Fibroblast of the aortic adventitia (primary cell): ENCODE measurements at places on chromosomes 12 and 14.
A peak's percentile ranks its signal among the peaks of the same experiment; 100 is the strongest.

DNA sequence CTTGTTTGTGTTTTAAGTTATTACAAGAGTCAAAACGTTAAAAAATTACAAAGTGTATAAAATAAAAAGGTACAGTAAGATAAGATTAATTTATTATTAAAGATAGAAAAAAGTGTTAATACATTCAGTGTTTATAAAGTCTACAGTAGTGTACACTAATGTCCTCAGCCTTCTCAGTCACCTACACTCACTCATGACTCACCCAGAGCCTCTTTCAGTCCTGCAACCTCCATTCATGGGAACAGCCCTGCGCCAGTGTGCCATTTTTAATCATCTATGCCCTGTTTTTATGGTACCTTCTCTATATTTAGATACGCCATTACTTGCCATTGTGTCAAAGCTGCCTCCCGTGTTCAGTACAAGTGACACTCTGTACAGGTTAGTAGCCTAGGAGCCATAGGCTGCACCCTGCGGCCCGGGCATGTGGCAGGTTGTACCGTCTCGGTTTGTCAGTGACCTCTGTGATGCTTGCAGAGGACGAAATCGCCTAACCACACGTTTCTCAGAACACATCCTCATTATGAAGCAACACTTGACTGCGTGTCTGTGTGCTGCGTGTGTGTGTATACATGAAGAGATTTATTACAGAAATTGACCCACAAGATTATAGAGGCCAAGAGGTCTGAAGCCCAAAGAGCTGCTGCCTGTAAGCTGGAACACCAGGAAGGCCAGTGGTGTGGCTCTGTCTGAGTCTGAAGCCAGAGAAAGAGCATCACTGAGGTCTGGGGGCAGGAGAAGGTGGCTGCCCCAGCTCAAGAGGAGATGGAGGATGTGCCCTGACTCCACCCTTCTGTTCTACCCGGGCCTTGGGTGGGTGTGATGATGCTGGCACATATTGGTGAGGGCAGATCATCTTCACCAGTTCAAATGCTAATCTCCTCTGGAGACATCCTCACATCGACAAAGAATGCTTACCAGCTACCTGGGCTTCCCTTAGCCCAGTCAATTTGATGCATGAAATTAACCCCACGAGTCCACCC lies 116.6 kb upstream of the C14orf180 start:
- no peak for DNase-seq

GRCh38 chr12:41485203-41485602 lies 297.1 kb downstream of the PDZRN4 start:
- DNase-seq: no peak

GRCh38 chr12:26691234-26691970 lies 141.6 kb downstream of the ITPR2 start:
- DNase-seq: peak; percentile 92

DNA sequence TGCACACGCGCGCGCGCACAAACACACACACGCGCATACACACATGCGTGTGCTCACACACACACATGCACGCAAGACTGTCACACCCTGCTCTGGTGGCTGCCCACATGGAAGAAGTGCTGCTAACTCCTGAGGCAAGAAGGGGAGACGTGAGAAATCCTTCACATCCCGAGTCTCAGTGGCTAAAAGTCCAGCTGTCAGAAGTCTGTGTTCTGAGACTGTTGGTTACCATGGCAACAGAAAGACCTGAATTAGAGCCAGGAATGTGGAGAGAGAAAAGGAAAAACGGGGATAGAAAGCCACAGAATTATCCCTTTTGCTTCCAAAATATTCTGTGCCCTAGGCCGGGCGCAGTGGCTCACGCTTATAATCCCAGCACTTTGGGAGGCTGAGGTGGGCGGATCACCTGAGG lies 71.2 kb downstream of the PPFIBP1 start:
- peak; percentile 90 for DNase-seq

GRCh38 chr14:89493877-89494634 lies 77.0 kb upstream of the FOXN3 start:
- no peak for DNase-seq

DNA sequence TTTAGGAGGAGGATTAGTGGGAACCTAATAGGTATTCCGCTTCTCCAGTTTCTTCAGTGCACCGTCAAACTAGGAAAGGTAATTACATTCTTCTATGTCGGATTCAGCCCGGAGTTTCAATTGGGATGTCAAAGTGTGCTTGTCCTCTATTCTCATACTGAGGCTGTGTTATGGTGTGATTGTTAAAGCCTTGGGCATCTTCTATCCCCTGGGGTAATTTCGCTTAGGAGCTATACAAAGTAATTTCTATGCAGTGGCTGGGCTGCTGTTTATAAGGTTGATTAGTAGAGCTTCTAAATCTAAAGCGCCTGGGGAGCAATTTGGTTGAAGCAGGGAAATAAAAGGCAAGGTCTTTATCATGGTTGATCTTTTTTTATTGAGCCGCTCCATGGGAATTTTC lies 399.6 kb downstream of the ZFP36L1 start:
- DNase-seq: no peak
